AG08395 (cell line): ENCODE measurements at places on chromosomes 2 and 18.
A peak's percentile ranks its signal among the peaks of the same experiment; 100 is the strongest.

- DNase-seq = no peak
Measured at GRCh38 chr2:127098711-127099110, 8.2 kb downstream of the BIN1 start.

GRCh38 chr18:2536063-2536462 lies 35.2 kb downstream of the METTL4 start:
- DNase-seq = no peak

DNA sequence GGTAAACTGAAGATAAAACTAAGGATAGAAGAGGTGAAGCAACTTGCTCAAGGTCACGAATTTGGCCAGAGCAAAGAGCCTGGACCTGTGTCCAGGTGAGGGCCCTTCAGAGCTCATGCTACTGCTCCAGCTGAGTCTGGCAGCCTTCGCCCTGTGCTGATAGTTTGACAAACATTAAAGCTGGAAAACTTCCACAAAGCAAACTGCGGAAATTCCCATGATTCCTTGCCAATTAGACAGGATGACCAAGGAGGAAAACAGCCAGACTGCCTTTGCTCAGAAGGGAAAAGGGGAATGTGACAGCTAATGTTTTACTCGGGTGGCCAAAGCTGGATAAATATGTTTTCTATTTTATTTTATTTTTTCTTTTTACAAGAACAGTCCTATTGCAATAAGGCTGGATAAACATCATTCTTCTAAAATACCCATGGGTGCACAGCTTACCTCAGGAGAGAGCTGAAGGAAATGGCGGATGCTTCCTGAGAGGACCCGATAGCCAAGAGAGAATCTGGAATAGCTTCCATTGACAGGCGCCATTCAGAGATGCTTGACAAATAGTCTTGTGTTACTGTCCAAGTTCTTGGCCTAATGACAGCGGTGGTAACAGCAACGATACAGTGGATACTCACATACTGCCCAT lies 5.3 kb upstream of the CTAGE1 start:
- peak; percentile 54 for DNase-seq

DNA sequence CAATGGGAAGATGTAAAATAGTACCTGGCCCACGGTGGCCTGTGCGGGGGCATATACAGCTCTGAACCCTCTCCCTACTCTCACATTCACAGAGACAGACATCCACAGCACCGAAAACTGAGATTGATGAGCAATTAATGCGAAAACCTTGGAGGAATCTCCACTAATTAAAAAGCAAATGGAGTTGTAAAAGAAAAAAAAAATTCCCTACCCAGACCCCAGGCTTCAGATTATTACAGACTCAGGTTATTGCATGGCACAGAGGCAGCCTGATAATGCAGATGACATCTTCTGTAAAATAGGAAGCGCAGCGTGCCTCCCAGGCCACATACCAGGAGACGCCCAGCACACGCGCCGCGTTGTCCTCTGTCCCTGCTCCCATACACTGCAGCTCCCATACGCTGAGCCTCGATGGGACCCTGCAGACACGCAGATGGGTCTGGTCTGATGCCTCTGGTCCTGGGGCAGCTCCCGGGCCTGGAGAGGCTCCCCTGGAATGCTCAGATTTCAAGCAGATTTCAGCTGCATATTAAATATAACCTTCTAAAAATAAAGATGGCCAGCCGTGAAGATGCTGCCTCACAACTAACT lies 496.1 kb upstream of the MYT1L start:
- DNase-seq = no peak

- peak; percentile 77 for DNase-seq
Measured at GRCh38 chr2:25617948-25618646, 55.3 kb downstream of the DTNB start.

- peak; percentile 57 for DNase-seq
Measured at GRCh38 chr2:189798312-189799029, 14.2 kb downstream of the PMS1 start.

DNA sequence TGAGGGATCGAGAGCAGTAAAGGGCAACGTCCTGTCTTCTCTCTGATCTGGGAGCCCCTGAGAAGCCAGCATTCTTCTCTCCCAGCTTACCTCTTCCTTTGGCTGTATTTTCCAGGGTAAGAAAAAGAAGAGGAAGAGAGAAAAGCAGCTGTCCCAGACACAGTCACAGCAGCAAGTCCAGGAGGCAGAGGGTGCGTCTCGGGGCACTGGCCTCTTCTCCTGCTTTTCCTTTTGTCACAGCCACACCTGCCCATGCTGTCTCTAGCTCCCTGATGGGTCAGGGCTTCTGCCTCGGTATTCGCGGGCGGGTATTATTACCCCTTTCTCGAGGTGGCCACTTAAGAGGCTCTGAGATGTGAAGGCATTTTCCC lies 20.3 kb downstream of the TGOLN2 start:
- no peak for DNase-seq

DNA sequence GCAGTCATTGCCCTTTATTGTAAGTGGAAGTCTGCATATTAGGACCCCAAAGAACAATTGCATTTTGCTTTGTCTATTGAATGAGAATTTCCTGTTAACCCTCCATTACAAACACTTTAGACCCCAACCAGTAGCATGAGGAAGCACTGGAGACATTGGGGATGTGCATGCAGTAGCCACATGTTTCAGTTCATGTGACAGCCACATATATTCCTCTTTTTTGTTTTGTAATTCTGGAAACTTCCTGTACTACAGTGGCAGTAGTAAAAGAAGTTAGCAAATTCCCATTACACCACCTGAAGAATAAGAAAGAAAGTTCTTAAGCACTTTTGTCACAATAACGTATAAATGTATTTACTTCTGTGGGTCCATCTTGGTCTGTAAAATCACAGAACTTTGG lies 281.1 kb upstream of the SLC14A2 start:
- DNase-seq = no peak

DNA sequence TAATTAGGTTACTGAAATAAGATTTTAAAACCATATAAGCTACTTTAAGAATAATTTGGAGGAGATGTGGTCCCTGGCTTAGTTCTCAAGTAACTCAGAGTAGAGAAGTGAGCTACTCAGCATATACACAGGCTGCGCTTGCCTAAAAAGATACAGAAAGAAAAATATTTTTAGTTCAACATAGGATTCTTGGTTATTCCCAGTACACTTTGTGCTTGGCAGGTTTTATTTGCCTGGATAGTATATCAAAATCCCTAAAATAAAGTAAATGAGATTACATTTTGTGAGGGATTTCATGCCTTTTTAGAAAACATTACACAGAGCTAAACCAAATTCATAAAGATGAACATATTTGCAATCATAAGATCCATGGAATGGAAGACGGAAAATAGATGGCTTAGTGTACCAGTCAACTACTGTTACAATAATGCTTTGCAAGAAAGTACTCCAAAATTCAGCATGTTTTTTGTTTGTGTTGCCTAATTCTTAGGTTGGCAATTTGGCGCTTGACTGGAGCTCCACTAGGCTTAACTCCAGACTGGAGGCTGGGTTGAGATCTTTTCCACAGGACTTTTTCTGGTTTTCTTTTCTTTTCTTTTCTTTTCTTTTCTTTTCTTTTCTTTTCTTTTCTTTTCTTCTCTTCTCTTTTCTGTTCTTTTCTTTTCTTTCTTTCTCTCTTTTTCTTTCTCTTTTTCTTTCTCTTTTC lies 600.5 kb upstream of the SYT4 start:
- no peak for DNase-seq

GRCh38 chr18:69408522-69408921 lies 7.8 kb downstream of the DOK6 start:
- DNase-seq = no peak
